ENCODE measurements at places on chromosomes 6 and 20.

DNA sequence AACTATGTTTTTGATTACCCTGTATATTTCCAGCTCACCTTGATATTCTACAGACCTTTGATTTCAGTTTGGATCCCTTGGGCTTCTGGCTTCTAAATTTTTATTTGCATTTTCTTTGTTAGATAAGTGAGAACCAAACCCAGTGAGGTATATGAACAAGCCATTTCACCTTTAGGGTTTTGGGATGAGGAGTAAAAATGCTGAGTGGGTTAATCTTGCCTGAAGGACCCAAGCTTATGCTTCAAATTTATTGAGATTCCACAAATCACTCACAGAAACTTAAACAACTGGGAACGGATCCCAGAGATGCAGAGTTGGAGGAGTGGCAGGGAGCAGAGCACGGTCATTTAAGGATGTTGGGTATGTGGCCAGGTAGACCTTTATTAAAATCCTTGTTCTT lies 263.3 kb upstream of the BMP2 start:
- no peak for DNase-seq

DNA sequence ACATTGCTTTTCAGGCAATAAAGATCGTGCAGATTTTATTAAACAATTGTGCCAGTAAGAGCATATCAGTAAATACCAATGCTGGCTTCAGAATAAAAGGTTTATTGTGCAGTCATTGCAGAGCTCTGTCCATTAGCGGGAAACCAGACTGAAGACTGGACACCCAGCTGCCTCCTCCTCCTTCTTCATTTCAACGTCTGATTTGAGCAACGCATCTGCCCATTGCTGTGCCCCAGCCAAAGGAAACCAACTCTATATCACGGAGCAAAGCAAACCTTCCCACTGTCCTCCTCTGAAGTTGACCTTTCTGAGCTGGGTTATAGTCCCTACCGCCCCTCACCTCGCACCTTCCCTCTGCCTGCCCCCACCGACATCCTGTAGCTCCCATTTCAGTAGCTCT lies 80.8 kb downstream of the SLC22A23 start:
- DNase-seq: no peak

DNA sequence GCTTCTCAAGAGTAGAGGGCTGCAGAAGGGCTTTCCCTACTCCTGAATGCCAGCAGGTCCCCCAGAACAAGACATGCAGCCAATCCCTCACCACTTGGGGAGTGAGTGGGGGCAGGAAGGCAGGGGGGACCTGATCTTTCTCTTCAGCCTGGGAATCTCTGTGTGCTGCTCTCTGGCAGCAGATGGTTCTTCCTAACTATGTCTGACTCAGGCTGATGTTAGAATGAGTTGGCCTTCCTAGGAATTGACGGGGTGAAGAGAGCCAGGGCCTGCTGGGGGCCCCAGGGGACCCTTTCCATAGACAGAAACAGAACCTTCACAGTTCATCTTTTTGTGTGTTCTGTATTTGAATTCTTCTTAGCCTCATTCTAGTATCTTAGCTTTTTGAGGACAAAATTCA lies 29.0 kb upstream of the TCP11 start:
- DNase-seq: no peak

GRCh38 chr6:101454106-101454676 lies 60.7 kb downstream of the GRIK2 start:
- peak; percentile 19 for DNase-seq

GRCh38 chr20:47680804-47681529 lies 104.3 kb downstream of the SULF2 start:
- DNase-seq: no peak

- no peak for DNase-seq
Observed at GRCh38 chr6:147438758-147439528, 69.5 kb upstream of the SAMD5 start.

DNA sequence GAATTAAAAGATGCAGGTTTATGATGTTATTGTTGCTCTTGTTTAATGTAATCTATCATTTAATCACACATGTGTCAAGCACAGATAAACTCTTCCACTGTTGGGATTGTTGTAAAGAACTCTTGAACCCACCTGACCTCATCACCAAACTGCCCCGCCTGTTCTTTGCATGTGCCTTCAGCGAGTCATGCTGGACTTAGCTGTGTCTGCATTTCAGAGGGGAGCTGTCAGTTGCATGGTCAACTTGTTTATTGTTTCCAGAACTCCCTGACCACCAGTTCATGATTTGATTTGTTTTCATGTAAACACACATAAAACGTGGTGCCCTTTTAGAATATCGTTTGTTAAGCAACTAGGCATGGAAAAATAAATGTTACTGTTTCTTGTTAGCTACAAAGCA lies 93.6 kb downstream of the KHDC1L start:
- no peak for DNase-seq

GRCh38 chr6:163389354-163389753 lies 25.2 kb upstream of the QKI start:
- DNase-seq: no peak

DNA sequence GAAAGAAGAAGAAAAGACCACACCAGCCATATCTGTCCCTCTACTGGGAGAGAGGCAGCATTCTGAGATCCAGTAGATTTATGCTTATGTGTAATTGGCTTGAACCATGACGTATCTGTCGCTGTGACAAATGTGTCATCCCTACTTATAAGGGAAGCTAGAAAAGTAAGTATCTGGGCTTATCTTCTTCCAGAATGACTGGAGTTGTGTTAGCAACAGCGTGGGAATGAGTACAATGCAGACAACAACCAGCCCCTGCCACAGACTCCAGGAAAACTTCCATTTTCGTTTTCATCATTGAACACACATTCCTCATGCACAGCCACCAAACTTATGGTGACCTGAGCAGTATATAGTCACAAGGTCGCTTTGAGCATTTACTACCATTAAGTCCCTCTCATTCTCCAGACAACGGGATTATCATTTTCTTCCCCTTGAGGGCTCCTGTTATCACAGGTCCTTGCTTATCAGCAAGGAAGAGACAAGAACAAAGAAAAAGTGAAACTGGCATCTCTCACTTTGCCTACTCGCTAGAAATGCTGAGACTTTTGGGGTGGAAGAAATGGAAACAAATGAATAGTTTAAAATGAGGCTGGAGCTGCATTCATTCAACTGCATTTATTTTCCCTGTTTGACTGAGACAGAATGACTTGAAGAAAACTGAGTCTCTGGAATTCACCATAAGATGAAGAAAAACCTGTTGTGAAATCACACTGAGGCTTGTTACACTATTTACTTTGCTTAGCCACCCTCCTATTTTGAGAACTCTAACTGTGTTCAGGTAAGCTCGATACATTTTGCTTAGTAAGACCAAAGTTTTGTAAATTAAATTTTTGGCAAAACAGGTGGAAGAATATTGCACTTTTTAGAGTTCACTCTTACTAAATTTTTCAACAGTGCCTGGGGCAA lies 149.3 kb upstream of the FOXQ1 start:
- DNase-seq: no peak

DNA sequence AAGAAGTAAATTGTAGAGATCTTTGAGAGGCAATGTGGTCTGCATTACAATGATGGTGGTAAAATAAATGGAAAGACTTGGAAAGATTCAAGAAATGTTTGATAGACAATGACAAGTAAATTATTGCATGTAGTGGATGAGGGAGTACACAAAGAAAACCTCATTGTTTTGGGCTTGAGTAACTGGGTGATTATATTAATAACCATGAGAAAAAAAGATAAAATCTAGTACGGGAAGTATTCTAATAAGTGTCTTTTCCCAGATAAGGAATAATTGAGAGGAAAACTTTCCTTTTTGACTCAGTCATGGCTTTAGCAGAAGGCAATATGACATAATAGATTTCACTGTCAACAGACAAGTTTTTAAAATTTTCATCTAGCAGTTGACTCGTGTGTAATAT lies 993.0 kb downstream of the EYS start:
- DNase-seq: no peak

DNA sequence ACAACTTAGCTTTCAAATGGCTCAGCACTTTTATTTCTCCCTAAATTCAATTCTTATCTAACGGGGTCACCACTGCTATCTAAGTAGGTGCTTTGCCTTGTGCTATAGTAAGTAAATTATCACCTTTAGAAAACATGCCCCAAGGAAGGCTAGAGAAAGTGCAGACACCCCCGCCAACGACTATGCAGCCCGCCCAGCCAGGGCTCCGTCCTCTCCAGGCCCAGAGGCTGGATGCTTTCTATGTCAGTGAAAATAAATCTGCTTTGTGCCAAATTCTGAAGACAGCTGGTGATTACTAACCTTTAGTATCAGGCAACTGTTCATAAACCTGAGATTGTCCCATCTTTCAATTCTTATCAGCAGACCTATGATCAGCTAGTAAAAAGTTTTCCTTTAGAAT lies 14.3 kb downstream of the KIAA0319 start:
- DNase-seq: no peak

Measured in HEK293T (cell line).